ENCODE measurements at places on chromosomes 5 and 9. TPM values are rescaled to one million over a fixed set of nuclear protein-coding genes. Genes with fewer than 3 reads are reported as not detected.

Gene GRAMD2B
- total RNA-seq = 38.5 TPM

Gene STPG3
- total RNA-seq = 0.38 TPM

Gene ADAMTS2
- 13.6 TPM for total RNA-seq

Gene KIAA1191
- 109 TPM for total RNA-seq

Gene ACTBL2
- total RNA-seq = 0.13 TPM

Gene SEMA6A
- 51.6 TPM for total RNA-seq

Gene TMCO6
- total RNA-seq = 19.0 TPM

Gene TAF11L5
- total RNA-seq = not detected

DNA sequence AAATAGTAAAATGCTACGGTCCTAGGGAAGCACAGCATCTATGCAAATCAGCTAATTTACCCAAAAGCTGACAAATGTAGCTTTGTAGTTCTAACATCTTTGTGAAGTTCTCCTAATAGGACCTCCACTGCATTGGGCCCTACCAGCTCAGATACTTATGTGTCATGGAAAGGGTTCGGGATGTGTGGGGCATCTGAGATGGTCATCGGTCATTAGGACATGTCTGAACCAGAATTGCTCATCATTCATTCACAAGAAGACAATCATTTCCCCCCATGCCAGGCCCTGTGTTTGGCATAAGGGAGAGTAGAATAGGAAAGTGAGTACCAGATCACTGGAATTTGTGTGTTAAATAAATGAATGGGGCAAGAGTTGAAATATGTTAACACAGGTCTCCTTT lies 35.7 kb downstream of the PWWP2A start:
- no peak for DNase-seq

- DNase-seq = no peak
Measured at GRCh38 chr5:61666064-61666621, 334.1 kb downstream of the ZSWIM6 start.

GRCh38 chr5:53019320-53019719 lies 30.2 kb downstream of the ITGA2 start:
- no peak for DNase-seq

- no peak for DNase-seq
Measured at GRCh38 chr5:129658801-129659200, 89.1 kb upstream of the MINAR2 start.

- no peak for DNase-seq
Measured at GRCh38 chr5:167908606-167909005, 382.8 kb upstream of the WWC1 start.

GRCh38 chr5:6517510-6517909 lies 68.9 kb downstream of the UBE2QL1 start:
- DNase-seq = no peak

GRCh38 chr9:84862810-84863287 lies 193.3 kb downstream of the NTRK2 start:
- DNase-seq = no peak

All from kidney (tissue), 22 donors.